CD4-positive, alpha-beta T cell treated with Interferon alpha-2 for 1 hour (primary cell): ENCODE measurements at places on chromosomes 4 and X.
A peak's percentile ranks its signal among the peaks of the same experiment; 100 is the strongest.

- no peak for DNase-seq
Observed at GRCh38 chr4:147638942-147639341, 21.7 kb downstream of the TMEM184C start.

DNA sequence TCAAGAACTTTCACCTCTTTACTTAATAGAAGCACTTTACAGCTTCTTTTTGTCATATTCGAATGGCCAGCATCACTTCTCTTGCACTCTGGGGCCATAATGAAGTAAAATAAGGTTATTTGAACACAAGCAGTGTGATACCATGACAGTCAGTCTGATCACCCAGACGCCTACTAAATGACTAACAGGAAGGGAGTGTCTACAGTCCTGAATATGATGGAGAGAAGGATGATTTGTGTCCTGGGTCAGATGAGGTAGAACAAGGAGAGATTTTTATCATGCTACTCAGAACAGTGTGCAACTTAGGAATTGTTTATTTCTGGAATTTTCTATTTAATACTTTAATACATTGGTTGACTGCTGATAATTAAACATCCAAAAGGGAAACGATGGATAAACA lies 284.2 kb upstream of the F9 start:
- DNase-seq: no peak

- DNase-seq: no peak
Observed at GRCh38 chr4:34466411-34466810, 1777.9 kb downstream of the ARAP2 start.

GRCh38 chrX:13000301-13000811 lies 25.4 kb downstream of the TMSB4X start:
- DNase-seq: peak; percentile 52

GRCh38 chrX:50613846-50614245 lies 143.2 kb upstream of the DGKK start:
- no peak for DNase-seq
